ENCODE measurements at places on chromosomes 1 and 21.

DNA sequence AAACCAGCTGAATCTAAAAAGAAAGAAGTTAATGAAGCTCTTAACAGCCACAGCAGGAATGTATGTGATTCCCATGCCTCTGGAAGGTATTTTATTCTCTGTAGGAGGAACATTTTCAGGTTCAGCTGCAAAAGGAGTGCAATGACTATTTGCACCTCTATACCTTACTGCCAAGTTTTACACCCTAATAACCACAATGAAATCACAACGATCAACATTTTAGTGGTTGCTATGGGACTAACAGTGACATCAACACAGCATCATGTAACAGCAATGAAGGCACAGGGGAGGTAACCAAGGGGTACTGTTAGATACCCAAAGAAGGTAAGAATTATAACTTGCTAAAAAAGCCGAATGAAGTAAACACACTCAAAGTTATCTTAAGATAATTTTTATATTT is 116.3 kb upstream of the HP1BP3 start:
- peaks cover 4% of the 10 kb centered on the region for H3K4me1 ChIP-seq
- no peak for DNase-seq
- peaks cover 18% of the 10 kb centered on the region for H3K36me3 ChIP-seq
- no peak overlapping the region for H3K4me3 ChIP-seq
- no peaks in the 10 kb centered on the region for H3K27me3 ChIP-seq

DNA sequence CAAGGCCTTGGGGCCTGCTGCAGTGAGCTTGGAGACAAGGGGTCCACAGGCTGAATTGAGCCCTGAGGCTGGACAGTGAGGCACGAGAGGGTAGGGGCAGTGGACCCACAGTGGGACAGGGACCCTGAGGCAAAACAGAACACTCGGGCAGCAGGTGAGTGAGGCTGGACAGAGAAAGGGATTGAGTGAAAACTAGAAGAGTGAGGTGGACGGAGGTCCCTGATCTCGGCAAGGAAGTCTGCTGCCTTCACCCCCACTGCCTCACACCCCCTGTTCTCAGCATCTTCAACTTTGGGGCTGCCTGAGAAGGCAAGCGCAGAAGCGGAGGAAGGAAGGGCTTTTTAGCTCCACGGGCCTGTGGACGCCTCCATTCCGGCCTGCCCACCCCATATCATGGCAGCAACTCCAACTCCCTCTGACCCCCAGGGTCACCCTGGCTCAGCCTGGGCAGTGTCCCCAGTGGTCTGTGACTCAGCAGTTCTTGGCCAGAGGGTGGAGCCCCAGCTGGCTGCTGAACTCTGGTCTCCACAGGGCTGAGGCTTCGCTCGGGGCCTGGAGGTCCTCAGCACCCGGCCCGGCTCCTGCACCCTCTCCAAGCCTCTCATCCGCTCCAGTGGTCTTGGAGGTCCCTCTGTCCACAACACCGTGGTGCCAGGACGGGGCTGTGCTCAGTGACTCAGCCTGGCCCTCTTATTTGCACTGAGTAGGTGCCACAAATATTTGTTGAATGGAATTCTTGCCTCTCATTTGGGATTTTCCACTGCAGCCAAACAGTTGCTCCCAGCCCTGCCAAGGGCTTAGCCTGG is 60.0 kb upstream of the EPS8L3 start:
- H3K4me3 ChIP-seq: no peak overlapping the region
- peaks cover 7% of the 10 kb centered on the region for H3K4me1 ChIP-seq
- no peaks in the 10 kb centered on the region for H3K36me3 ChIP-seq
- peaks cover 6% of the 10 kb centered on the region for H3K27me3 ChIP-seq

- H3K27ac ChIP-seq: no peak overlapping the region
- peaks cover 3% of the 10 kb centered on the region for H3K27me3 ChIP-seq
- no peak overlapping the region for H3K4me3 ChIP-seq
- no peaks in the 10 kb centered on the region for H3K4me1 ChIP-seq
- no peak for DNase-seq
These were observed 24.7 kb downstream of the IL23R start for GRCh38 chr1:67190942-67191341.

- no peak overlapping the region for H3K4me3 ChIP-seq
- no peak overlapping the region for H3K27ac ChIP-seq
- H3K36me3 ChIP-seq: peaks cover 9% of the 10 kb centered on the region
- peaks cover 15% of the 10 kb centered on the region for H3K27me3 ChIP-seq
- no peak for DNase-seq
These were observed 6.8 kb upstream of the BCAS2 start for GRCh38 chr1:114588196-114588689.

DNA sequence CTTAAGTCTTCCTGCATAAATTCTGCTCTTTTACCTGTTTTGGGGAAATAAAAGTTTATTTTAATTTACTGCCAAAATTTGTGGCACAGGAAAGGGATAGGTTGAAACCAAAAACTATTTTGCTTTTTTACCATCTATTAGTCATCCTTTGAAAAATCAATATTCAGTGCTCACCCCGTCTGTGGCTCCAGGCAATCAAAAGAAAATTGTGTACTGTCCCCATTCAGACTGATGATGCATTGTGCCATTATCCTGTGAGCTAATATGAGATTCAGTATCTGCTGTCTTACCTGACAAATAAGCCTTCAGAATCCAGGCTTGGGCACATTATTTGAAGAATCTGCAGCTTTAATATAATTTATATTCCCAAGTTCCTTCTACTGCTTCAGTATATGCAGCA is 650.7 kb downstream of the KIF26B start:
- H3K4me3 ChIP-seq: no peak overlapping the region
- peak overlapping the region; percentile 83 for H3K27ac ChIP-seq
- H3K27me3 ChIP-seq: no peaks in the 10 kb centered on the region
- peaks cover 35% of the 10 kb centered on the region for H3K4me1 ChIP-seq

DNA sequence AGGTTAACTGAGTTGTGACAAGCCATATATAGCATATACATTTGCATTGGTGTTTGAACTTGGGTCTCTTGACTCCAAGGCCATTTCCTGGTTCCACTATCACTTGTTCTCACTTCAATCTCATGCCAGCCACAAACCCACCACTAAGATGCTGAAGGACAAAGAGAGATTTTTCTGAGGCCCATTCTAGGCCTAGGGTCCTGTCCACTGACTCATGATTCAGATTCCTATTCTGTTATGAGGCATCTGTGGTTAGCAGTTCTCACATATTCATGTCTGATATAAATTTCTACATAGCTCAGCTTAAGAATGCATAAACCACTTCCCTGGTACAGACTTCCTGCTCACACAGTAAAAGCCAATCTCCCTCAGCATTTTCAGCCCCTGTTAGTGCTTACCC is 326.1 kb upstream of the BEND5 start:
- no peaks in the 10 kb centered on the region for H3K4me1 ChIP-seq
- no peak for DNase-seq
- no peak overlapping the region for H3K27ac ChIP-seq
- no peak overlapping the region for H3K4me3 ChIP-seq
- H3K36me3 ChIP-seq: no peaks in the 10 kb centered on the region

GRCh38 chr1:67686267-67687197 is 1.5 kb downstream of the GADD45A start:
- no peaks in the 10 kb centered on the region for H3K27me3 ChIP-seq
- no peak for DNase-seq
- H3K4me1 ChIP-seq: peaks cover 15% of the 10 kb centered on the region

- no peaks in the 10 kb centered on the region for H3K27me3 ChIP-seq
- no peak overlapping the region for H3K4me3 ChIP-seq
- H3K36me3 ChIP-seq: no peaks in the 10 kb centered on the region
- H3K4me1 ChIP-seq: no peaks in the 10 kb centered on the region
These were observed 43.2 kb downstream of the HIVEP3 start for GRCh38 chr1:41875487-41875886.

GRCh38 chr1:174158767-174159251 is 511 bp upstream of the RABGAP1L start:
- no peaks in the 10 kb centered on the region for H3K27me3 ChIP-seq
- no peak for DNase-seq
- H3K4me3 ChIP-seq: peak overlapping the region; percentile 98
- no peaks in the 10 kb centered on the region for H3K36me3 ChIP-seq
- peaks cover 48% of the 10 kb centered on the region for H3K4me1 ChIP-seq

GRCh38 chr1:172117800-172118199 is 276.5 kb downstream of the DNM3 start:
- H3K27me3 ChIP-seq: no peaks in the 10 kb centered on the region
- no peak for DNase-seq
- no peak overlapping the region for H3K4me3 ChIP-seq
- H3K36me3 ChIP-seq: peaks cover 7% of the 10 kb centered on the region

DNA sequence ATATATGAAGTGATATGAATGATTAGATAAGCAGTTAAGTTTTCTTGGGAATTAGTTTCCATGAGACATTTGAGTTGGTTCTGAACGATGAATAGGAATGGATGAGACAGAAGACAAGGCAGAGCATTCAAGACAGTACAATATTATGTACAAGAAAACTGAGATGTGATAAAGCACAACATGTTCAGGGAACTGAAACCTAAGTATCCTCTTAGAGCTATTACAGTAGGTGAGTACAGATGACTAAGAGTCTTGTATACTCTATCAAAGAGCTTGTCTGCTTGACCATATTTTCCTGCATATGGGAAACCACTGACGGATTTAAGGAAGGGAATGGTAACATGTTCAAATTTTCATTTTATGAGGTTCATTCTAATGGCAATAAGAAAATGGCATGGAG is 61.6 kb downstream of the NME7 start:
- peaks cover 35% of the 10 kb centered on the region for H3K36me3 ChIP-seq
- H3K27ac ChIP-seq: no peak overlapping the region
- H3K27me3 ChIP-seq: no peaks in the 10 kb centered on the region
- peaks cover 6% of the 10 kb centered on the region for H3K4me1 ChIP-seq

- peaks cover 3% of the 10 kb centered on the region for H3K36me3 ChIP-seq
- DNase-seq: no peak
- H3K4me1 ChIP-seq: peaks cover 27% of the 10 kb centered on the region
- no peaks in the 10 kb centered on the region for H3K27me3 ChIP-seq
These were observed 11.8 kb downstream of the LRRC8D start for GRCh38 chr1:89832496-89833127.

GRCh38 chr1:198923993-198924392 is 285.2 kb downstream of the PTPRC start:
- H3K4me1 ChIP-seq: peaks cover 13% of the 10 kb centered on the region
- no peaks in the 10 kb centered on the region for H3K36me3 ChIP-seq
- H3K4me3 ChIP-seq: no peak overlapping the region
- no peaks in the 10 kb centered on the region for H3K27me3 ChIP-seq
- no peak for DNase-seq
